ENCODE measurements at places on chromosomes 1 and 21.

DNA sequence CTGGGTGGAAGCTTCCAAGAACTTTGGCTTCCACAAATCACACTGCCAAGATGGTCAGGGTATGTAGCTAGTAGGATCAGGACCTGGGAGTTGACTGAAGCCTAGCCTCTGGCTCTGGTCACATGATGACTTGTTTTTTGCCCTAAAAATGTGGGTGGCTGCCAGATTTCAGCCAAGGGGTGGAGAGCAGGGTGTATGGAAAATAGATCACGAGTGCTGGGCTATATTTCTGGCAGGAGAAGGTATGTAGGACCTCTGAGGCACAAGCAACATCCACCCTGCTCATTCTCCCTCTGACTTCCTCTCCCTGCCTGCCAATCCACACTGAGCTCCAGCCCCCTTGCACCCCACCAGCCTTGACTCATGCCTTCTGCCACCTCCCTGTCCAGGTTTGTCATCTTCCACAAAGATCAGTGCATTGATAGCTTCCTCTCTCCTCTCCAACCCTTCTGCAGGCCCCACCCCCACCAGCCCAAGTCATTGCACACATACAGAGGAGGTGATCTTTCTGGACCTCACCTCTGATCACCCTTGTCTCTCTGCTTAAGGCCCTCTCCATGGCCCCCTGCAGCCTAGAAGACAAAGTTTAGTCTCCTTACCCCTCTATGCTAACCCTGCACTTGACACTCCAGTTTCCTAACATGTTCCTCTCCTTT, 8.3 kb upstream of the CYP4B1 start:
- DNase-seq: no peak

GRCh38 chr1:245512980-245513578, 358.3 kb downstream of the KIF26B start:
- no peak for DNase-seq

GRCh38 chr1:151511636-151512215, 539 bp downstream of the CGN start:
- no peak for DNase-seq

GRCh38 chr21:33505833-33506232, 14.3 kb upstream of the DNAJC28 start:
- no peak for DNase-seq

GRCh38 chr1:62240651-62241370, 46.2 kb downstream of the L1TD1 start:
- no peak for DNase-seq

- peak; percentile 3 for DNase-seq
Measured at GRCh38 chr1:147892216-147892615, 10.4 kb upstream of the GJA8 start.

GRCh38 chr1:219906924-219907771, 21.2 kb downstream of the SLC30A10 start:
- no peak for DNase-seq

DNA sequence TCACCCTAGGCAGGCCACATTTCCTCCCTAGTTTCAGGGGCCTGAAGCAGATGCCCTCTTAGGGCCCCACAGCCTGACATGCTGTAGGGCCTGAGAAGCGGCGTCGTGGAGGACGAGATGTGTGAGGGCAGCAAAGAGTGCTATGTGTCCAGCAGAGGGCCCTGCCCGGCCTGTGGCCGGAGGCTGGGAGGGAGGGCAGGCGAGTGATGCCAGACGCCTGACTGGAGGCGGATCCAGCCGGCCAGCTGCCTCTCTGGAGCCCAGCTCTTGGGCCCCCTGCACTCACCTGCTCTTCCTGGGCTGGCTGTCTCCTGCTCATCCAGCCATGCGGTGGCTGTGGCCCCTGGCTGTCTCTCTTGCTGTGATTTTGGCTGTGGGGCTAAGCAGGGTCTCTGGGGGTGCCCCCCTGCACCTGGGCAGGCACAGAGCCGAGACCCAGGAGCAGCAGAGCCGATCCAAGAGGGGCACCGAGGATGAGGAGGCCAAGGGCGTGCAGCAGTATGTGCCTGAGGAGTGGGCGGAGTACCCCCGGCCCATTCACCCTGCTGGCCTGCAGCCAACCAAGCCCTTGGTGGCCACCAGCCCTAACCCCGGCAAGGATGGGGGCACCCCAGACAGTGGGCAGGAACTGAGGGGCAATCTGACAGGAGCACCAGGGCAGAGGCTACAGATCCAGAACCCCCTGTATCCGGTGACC, at the start of gene GPR37L1:
TSS of gene GPR37L1 (plus strand) at position 279 of the 697 bp plus-strand sequence. CDS start at position 326, 47 bp downstream.
- DNase-seq: peak; percentile 58

- DNase-seq: no peak
Measured at GRCh38 chr1:239958063-239958462, 133.6 kb upstream of the FMN2 start.

GRCh38 chr1:153799566-153800465, 24.6 kb downstream of the SLC27A3 start:
- DNase-seq: no peak

DNA sequence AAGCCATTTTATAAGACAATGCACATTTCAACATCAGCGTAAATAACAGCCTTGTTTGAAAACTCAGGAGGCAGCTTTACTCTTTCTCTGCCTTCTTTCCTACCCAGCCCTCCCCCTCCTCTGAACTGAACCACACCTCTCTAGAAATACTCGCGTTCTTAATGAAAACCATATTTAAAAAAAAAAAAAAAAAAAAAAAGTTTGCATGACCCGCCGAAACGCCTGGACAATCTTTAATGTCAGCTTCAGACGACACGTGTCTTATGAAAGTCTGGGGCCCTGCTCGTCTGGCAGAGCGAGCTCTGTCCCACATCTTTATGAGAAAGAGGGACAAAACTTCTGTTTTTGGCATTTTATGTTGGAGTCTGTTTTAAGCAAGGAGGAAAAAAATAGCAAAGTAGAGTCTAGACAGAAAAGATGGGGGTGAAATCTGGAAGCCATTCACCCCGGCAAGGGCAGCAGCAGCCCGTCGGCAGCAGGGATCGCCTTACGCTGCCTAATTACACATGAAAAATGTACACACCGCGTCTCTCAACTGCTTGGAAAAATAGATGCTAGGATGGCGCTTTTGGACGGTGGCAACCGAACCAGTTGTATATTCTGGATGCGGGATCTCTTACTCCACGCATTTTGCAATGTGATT, 130.4 kb upstream of the ETS2 start:
- DNase-seq: no peak

DNA sequence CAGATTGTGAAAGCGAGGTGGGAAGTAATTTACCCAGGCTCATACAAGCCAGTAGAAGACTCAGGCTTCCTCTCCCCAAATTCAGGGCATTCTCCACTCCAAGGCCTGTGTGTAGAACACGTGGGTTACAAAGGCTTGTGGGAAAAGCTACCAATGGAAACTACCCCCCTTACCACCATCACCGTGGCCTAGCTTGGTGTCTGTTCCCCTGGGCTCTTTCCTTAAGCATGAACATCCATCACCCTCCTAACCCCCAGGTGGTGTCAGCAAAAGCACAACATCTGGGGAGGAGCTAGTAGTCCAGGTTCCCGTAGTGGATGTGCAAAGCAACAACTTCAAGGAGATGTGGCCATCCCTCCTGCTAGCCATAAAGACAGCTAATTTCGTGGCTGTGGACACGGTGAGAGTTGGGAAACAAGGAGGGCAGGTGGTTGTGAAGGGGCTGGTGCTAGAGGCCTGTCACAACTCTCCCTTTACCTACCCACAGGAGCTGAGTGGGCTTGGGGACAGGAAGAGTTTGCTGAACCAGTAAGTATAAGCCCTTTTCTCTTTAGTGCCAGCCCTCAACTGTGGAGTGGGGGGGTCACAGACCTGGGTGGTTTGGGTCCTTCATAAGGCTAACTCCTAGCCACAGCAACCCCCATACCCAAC, 701 bp upstream of the MUTYH start:
- DNase-seq: no peak

- no peak for DNase-seq
Measured at GRCh38 chr1:58457023-58457635, 89.4 kb downstream of the OMA1 start.

DNA sequence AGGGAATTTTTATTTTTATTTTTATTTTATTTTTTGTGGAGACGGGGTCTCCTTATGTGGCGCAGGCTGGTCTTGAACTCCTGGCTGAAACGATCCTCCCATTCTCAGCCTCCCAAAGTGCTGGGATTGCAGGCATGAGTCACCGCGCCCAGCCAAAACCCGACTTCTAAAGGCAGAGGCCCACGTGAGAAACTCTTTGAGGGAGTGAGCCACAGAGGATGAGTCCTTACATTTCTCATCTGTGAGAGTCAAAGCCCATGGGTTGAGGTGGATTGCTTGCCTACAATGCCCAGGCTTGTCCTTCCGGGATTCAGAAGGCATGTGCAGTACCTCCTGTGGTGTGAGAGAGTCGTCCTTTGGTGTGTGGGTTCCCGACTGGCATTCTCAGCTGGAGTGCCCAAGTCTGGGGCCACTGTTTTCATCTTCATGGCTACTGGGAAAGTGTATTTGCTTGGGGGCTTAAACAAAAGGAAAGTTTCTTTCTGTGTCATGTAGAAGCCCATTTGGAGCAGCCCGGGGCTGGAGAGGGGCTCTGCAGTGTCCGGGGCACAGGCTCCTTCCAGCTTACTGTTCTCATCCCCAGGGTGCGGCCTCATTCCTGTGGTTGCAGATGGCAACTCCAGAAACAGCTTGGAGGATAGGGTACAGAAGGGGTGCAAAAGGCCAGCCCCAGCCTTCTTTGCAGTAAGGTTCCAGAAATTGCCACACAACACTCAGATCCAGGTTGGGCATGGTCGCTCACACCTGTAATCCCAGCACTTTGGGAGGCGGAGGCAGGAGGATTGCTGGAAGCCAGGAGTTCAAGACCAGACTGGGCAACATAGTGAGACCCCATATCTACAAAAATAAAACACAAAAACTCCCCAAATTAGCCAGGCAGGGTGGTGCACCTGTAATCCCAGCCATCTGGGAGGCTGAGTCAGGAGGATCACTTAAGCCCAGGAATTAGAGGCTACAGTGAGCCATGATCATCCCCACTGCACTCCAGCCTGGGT, 29.4 kb upstream of the CSF3R start:
- DNase-seq: no peak

DNA sequence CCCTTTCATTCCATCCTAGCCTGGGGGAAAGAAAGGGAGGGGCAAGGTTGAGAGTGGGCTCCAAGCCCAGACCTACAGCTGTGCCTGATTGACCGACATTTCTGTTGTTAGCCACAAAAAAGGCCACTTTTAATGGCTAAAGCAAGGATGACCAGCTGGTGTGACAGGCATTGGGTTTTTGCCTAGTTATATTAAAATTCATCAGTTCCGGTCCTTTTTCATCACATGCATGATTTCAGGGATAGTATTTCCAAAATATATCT, 192.3 kb downstream of the ZNF326 start:
- DNase-seq: no peak

GRCh38 chr1:186564582-186564981, 103.7 kb upstream of the PDC start:
- no peak for DNase-seq

Data from NCI-H510A (cell line).